Left ventricle myocardium superior (tissue), 1 donor: ENCODE measurements at places on chromosomes 12 and 14. TPM values are rescaled to one million over a fixed set of nuclear protein-coding genes. Genes with fewer than 3 reads are reported as not detected.

DNA sequence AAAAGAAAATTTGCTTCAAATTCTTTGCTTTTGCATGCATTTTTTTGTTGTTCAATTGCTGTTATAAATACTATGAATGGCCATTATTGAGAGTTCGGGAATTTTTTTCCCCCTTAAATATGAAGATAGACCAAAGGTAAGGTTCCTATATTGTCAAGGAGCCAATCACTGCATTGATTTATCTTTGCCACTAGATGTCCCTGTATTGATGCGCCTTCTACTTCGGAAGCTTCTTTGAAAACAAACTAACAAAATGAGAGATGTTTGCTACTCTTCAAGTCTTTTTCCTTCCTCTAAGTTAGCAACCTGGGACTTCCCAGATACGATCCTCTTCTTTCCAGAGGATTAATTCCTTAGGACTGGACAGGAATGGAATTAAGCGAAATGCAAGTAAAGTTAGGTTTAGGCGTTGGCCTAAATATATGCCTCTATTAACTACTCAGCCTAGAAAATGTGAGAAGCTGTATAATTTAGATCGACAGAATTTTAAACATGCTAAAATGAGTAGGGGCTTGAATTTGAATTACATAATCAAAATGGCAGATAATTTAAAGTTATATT lies 318.1 kb downstream of the AEBP2 start:
- no peak for DNase-seq

DNA sequence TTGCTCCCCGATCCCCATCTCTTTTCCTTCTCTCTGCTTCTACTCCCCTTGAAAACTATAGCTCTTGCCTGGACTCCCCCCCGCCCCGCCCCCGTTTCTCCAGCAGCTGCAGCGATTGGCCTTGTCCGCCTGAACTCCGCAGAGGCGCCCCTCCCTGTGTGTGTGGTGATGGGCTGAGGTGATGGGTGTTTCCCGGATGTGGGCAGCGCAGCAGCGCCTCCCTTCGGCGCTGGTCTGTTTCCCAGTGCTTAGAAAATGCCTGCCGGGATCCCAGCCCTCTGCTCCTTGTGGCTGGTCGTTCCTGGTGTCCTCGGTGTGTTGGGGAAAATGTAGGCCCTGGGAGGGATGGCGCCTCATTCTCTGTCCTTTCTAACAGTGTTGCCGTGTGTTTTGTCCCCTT lies 43.3 kb downstream of the GALNT8 start:
- DNase-seq = no peak

DNA sequence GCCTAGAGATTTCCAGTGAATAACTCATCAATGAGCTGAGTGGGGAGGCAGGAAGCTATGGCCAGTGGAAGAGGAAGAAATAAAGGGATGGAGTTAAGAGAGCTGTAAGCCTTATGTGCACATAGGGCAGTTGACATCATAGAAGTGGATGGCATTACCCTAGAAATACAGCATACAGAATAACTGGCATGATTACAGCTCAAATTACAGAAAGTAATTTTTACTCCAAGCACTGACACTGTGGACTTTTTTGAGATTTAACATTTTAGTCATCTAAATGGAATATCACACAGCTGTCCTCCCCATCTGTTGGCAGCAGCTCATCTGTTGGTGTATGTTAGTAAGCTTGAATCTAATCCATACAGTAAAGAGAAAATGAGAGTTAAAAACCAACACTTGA lies 5.4 kb upstream of the IPO8 start:
- no peak for DNase-seq

GRCh38 chr14:36657399-36658122 lies 4.1 kb upstream of the PAX9 start:
- DNase-seq = peak; percentile 19

The IL22 gene
- total RNA-seq = not detected

The TOMM20L gene
- total RNA-seq = not detected

The PRH1 gene
- 3.8 TPM for total RNA-seq
